ENCODE measurements at places on chromosomes 12 and 14. TPM values are rescaled to one million over a fixed set of nuclear protein-coding genes. Genes with fewer than 3 reads are reported as not detected.

Gene PTGER2
- 3.4 TPM for total RNA-seq

Gene SELPLG
- 4.3 TPM for total RNA-seq

Gene CLSTN3
- total RNA-seq, result 48.2 TPM

Gene EPYC
- total RNA-seq, result not detected

Gene IFNG-AS1
- total RNA-seq, result 0.49 TPM

Gene IL31
- not detected for total RNA-seq

Gene LYZ
- 28.5 TPM for total RNA-seq

- no peak for DNase-seq
These were observed 78.6 kb downstream of the COX16 start for GRCh38 chr14:70280931-70281330.

DNA sequence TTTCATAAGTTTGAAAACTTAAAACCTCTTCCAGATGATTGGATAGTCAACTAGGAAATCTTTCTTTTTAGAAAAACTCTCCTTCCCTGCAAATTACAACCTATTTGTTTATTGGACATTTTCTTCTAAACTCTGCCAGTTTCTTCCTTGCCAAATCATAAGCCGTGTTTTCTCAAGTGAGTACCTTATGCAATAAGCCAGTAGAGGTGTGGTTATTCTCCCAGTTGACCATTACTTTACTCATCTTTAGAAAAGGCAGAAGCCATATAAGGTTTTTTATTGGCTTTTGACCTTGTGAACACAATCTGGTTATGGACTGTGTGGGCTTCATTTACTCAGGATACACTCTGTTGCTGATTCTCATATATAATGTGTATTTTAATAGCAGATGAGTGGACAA is 14.6 kb downstream of the ACTR6 start:
- DNase-seq, result no peak

GRCh38 chr14:65219353-65219752 is 117.0 kb upstream of the MAX start:
- DNase-seq, result no peak

GRCh38 chr12:132818562-132818961 is 10.1 kb downstream of the GOLGA3 start:
- DNase-seq, result no peak

GRCh38 chr12:110647631-110648040 is 33.7 kb downstream of the TCTN1 start:
- DNase-seq, result no peak

DNA sequence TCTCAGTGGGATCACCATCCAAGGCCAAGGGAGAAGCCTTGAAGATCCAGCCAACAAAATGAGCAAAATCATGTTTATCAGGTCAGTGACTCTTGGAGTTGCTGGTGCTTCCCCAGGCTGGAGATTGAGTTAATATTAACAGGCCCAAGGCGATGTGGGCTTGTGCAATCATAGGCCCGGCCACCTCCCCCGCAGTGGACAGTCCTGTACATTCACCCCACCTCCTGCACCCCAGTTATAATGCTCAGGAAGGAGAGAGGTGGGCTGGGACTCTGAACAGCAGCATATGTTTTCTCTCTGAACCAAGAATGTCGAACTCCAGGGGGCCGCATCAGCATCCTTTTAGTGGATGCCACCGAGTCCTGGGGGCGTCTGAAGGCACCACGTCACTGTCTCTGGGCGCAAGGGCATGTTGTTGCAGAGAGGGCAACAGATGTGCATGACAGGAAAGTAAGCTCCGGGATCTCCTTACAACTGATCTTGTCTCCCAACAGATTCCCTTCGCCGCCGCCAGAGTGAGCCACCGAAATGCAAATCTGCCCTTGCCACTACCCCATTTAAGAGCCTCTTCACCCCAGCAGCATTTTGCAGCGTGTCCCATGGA is 32.2 kb upstream of the SERPINA6 start:
- peak; percentile 53 for DNase-seq

DNA sequence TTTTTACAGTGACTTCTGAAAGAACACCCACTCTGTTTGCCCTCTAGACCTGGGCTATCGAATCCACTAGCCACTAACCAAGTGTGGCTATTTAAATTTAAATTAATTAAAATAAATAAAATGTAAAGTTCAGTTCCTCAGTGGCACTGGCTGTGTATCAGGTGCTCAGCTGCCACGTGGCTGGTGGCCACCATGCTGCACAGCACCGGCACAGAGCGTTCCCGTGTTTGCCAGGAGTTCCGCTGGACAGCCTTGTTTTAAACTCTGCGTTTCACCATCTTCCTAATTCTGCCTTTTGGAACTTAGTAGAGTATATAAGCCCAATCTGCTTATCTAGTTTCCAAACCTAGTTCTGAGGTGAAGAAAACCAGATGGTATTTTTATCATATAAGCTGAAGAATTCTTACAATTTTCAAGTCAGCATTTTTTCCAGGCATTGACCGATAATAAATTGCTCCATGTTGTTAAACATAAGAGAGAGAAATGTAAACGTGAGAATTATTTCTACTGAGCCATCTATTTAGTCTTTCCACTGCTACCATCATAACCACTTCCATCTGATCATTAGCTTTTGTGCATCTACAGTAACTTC is 339.0 kb downstream of the CACNA1C start:
- no peak for DNase-seq

GRCh38 chr12:47818467-47819137 is 1.1 kb downstream of the HDAC7 start:
- DNase-seq, result no peak

DNA sequence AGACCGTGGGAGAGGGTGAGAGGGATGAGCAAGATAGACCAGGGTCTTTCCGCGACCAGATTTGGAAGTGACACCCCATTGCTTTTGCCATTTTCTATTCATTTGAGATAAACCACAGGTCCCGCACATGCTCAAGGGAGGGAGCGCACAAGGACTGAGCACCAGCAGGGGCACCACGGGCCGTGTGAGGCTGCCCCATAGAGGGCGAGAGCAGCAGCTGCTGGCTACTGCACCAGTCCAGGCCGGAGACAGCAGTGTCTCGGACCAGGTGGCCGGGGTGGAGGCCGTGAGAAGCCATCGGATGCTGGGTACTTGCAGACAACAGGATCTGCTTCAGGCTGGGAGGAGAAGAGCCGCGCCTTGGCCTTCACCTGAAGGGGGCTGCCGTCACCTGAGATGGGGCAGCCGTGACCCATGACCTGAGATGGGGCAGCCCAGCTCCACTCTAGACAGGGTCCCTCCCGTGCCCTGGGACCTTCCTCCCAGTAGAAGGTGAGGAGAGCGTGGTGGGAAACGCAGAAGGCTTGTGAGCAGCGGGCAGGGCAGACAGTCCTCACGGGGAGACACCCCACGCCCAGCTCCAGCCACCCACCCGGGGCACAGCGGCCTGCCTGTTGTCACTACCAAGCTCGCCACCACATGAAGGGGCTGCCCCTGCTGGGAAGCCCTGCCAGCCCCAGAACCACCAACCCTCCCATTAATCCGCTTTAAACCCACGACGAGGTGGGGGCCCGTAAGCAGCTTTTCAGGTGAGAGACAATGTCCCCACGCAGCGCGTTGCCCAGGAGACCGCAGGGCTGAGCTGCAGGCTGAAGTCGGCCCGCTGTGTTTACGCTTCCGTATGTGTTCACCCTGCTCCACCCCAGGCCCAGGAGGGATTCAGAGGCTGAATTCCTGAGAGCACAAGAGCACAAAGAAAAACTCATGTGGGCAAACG is 61.7 kb upstream of the FBRSL1 start:
- no peak for DNase-seq

GRCh38 chr12:110280779-110281548 is at the start of gene ATP2A2:
TSS of gene ATP2A2 (plus strand) at chr12:110281247. CDS start at chr12:110281790, 543 bp downstream.
- peak; percentile 89 for DNase-seq

GRCh38 chr14:95597784-95598211 is 62.9 kb downstream of the GLRX5 start:
- no peak for DNase-seq

DNA sequence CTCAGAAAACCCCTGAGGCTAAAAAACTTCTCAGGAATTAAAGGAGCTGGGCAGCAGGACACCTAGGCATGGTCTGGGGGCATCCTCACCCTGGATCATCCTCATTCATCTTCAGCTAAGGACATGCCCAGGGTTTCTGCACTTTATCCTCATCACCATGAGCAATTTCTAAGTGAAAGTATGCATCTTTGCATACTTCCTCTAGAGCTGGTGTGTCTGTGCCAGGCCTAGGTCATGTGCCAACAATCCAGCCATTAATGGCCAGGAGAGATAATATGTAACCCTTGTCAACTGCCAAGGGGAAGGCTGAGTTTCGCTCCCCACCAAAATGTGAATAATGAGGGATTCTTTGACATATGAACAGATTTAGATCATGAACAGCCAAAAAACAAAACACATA is 160.5 kb downstream of the KITLG start:
- no peak for DNase-seq

- no peak for DNase-seq
These were observed 21.5 kb upstream of the IFNG start for GRCh38 chr12:68180792-68181744.
